ENCODE measurements at places on chromosomes 13 and 19.

- DNase-seq = no peak
Observed at GRCh38 chr13:24064371-24064770, 96.1 kb upstream of the SPATA13 start.

- no peak for DNase-seq
Observed at GRCh38 chr13:39494006-39494405, 109.0 kb downstream of the LHFPL6 start.

GRCh38 chr13:21579754-21580316 is 24.1 kb downstream of the MICU2 start:
- DNase-seq = no peak

DNA sequence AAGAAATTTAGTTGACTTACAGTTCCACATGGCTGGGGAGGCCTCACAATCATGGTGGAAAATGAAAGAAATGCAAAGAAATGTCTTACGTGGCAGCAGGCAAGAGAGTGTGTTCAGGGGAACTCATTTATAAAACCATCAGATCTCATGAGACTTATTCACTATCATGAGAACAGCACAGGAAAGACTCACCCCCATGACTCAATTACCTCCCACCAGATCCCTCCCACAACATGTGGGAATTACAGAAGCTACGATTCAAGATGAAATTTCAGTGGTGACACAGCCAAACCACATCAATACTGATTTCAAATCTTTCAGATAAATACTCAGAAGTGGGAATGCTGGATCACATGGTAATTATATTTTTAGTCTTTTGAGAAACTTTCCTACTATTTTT is 1357.9 kb downstream of the SLITRK5 start:
- DNase-seq = peak; percentile 19

- DNase-seq = peak; percentile 87
Observed at GRCh38 chr19:56538254-56538760, 441 bp upstream of the ZFP28 start.

DNA sequence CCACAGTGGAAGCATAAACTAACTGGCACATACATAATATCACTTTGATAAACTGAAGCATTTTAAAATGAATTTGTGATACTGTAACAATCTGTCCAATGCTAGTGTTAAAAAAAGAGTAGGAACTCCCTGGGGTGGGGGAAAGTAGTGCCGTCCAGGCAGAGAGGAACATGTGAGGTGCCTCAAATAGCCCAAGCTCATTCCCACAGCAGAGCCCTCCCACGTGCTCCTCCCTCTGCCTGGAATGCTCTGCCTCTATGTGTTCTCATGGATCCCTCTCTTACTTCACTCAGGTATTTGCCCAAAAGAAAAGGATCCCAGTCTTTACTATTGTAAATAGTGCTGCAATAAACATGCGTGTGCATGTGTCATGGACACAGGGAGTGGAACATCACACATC is 188.1 kb downstream of the NHLRC3 start:
- no peak for DNase-seq

DNA sequence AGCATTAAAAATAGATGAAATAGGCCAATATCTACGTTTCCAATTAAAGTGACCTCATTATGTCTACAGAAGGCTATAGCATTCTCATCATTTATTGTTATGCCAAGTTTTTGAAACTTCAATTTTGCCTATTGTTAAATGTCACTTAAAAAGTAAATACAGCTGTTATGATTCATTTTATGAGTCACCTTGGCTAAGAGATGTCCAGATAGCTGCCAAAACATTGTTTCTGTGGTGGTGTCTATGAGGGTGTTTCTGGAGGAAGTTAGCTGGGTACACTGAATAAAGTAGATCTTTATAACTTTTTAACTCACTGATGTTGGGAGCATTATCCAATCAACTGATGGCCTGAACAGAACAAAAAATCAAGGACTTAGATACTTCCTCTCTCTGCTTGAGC is 1209.7 kb upstream of the PCDH9 start:
- no peak for DNase-seq

- DNase-seq = peak; percentile 68
Observed at GRCh38 chr19:17496337-17496997, 15.0 kb upstream of the PGLS start.

- DNase-seq = no peak
Observed at GRCh38 chr13:93450191-93450621, 223.6 kb downstream of the GPC6 start.

- no peak for DNase-seq
Observed at GRCh38 chr13:27770809-27771208, 21.5 kb upstream of the GSX1 start.

GRCh38 chr13:53142306-53142705 is 113.7 kb downstream of the OLFM4 start:
- no peak for DNase-seq

- no peak for DNase-seq
Observed at GRCh38 chr13:20080377-20081164, 80.3 kb downstream of the GJA3 start.

- DNase-seq = no peak
Observed at GRCh38 chr13:75583091-75583490, 33.5 kb downstream of the UCHL3 start.

DNA sequence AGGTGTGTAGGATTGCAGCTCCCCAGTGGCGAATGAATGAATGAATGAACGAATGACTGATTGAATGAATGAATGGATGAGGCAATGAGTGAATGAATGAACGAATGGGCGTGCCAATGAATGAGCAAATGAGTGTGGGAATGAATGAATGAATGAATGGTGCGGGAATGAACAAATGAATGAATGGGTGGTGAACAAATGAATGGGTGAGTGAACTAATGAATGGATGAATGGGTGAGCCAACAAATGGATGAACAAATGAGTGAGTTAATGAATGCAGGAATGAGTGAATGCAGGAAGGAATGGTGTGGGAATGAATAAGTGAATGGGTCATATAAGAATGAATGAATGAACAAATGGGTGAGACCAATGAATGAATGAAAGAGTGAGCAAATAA is 14.7 kb downstream of the ANKRD24 start:
- DNase-seq = no peak

- DNase-seq = no peak
Observed at GRCh38 chr13:97921176-97921816, 32.2 kb upstream of the IPO5 start.

- peak; percentile 52 for DNase-seq
Observed at GRCh38 chr19:10699650-10700335, 1.4 kb upstream of the QTRT1 start.

GRCh38 chr19:56139847-56140582 is 1.1 kb upstream of the ZNF444 start:
- DNase-seq = no peak

- DNase-seq = no peak
Observed at GRCh38 chr13:72208112-72208645, 341.2 kb upstream of the DACH1 start.

DNA sequence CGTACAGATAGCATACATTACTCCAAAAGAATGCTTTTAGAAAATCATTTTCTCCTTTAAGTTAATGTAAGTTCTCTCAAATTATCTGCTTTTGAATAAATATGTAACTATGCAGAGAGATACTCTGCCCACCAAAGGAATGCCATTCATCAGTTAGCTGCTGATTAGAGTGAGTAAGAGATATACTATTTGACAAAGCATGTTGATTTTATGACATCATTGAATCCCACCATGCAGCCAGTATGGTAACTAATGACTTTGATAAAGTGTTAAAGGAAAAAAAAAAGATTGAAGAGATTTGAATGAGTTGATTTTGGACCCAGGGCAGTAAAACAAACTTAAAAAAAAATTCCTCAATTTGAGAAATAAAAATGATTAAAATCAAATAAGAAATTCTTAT is 521.5 kb downstream of the SLITRK6 start:
- DNase-seq = no peak

GRCh38 chr13:37446503-37446902 is 152.1 kb downstream of the POSTN start:
- no peak for DNase-seq

GRCh38 chr13:113509989-113510388 is 19.5 kb upstream of the DCUN1D2 start:
- DNase-seq = no peak

GRCh38 chr13:21234526-21234925 is 58.1 kb downstream of the MRPL57 start:
- no peak for DNase-seq

- DNase-seq = no peak
Observed at GRCh38 chr13:40061466-40062450, 406.3 kb downstream of the COG6 start.

DNA sequence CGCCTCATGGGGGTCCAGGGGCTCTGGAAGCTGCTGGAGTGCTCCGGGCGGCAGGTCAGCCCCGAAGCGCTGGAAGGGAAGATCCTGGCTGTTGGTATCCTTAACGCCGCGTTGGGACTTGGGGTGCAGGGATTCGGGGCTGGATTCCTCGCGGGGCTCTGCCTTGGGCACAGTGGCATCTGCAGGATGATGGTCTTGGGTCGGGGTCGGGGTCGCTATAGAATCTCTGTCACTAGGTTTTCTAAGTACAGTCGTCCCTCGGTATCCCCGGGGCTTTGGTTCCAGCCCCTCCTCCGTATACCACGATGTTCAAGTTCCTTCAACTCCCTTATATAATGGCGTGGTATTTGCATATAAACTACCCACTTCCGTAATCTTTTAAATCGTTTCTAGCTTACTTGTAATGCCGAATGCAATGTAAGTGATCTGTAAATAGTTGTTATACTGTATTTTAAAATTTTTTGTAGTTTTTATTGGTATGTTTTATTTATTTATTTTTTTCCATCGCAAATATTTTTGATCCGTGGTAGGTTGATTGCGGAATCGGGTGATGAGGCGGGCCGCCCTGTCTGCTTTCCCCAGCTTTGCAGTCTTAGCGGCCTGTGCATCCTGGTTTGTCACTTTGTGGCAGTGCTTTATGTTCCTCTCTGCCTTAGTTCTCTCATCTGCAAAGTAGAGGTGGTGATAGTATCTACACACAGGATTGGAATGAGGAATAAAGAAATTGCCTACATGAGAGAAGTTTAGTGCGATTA is 606 bp downstream of the ERCC5 start:
- peak; percentile 20 for DNase-seq

DNA sequence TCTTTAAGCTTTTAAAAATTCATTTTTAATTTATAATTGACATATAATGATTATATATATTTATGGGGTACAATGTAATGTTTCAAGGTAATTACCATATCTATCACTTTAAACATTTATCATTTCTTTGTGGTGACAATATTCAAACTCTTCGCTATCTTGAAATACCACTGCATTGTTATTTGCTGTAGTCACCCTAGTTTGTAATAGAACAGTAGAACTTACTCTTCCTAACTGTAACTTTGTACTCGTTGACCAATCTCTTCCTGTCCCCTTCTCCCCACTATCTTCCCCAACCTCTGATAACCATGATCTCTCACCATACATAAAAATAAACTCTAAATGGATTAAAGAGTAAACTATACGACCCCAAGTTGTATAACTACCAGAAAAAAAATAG is 20.4 kb downstream of the COG6 start:
- no peak for DNase-seq

GRCh38 chr13:51000571-51001260 is 91.1 kb downstream of the RNASEH2B start:
- no peak for DNase-seq

- no peak for DNase-seq
Observed at GRCh38 chr13:79973533-79973963, 367.4 kb downstream of the SPRY2 start.

DNA sequence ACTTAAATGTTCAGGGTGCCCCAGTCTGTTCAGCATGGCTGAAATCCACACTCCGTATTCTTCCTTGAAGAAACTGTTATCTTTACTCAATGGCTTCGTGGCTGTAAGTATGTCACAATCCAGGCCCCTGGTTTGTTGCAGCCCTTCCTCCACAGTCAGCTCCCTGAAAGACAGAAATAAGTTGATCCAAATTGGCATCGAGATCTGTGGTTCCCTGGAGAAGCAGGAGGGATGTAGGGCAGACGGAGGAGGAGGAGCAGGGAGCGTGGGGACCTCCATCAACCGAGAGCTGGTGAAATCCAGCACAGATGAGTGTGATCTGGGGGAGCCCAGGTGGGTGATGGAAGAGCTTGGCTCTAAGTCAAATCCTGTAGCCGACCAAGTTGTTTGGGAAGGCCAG is 304 bp downstream of the TSPAN16 start:
- DNase-seq = no peak

DNA sequence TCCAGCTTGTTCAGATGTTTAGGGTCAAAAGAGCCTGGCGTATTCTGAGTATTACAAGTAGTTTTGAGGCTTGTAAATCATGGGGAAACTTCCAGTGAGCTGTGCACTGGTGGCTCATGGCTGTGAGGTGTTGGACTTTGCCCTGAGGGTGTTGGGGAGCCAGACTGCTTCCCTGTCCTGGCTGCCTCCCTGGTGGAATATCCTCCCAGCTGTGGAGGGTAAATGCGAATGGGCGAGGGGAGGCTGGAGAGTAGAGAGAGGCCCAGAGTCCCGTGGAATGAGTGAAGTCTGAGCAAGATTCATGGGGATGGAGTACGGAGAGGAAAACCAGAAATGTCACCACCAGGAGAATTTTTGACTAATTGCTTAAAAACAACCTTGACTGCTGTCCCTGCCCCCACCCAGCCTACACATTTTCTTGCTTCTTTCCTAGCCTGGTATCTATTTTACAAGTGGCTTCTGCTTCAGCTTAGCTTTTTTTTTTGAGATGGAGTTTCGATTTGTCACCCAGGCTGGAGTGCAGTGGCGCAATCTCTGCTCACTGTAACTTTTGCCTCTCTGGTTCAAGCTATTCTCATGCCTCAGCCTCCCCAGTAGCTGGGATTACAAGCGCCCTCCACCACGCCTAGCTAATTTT is 3.7 kb downstream of the SNRPA start:
- peak; percentile 60 for DNase-seq

GRCh38 chr13:59424661-59425060 is 739.1 kb downstream of the DIAPH3 start:
- DNase-seq = no peak

DNA sequence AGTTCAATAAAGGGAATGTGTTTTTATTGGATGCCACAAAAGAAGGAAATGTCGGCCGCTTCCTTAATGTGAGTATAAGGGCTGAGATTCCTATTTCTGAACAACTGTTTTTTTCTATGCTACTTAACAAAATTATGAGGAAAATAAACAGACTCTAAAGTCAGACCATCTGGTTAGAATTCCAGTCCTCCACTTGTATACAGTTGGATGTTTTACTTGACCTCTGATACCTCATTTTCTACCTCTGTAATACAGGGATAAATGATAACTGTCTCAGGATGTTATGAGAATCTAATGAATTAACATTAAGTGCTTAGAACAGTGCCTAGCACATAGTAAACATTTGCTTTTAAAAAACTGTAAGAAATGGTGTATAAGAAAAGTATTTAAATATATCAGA is 7.2 kb upstream of the PHF11 start:
- DNase-seq = no peak
